Stimulated activated CD8-positive, alpha-beta memory T cell treated with anti-CD3 and anti-CD28 coated beads, Interleukin-15, amount 100 ng/mL, for 24 hours (primary cell): ENCODE measurements at places on chromosomes 6 and 20.

GRCh38 chr6:86615299-86615698 is 322.0 kb upstream of the HTR1E start:
- DNase-seq, result no peak

DNA sequence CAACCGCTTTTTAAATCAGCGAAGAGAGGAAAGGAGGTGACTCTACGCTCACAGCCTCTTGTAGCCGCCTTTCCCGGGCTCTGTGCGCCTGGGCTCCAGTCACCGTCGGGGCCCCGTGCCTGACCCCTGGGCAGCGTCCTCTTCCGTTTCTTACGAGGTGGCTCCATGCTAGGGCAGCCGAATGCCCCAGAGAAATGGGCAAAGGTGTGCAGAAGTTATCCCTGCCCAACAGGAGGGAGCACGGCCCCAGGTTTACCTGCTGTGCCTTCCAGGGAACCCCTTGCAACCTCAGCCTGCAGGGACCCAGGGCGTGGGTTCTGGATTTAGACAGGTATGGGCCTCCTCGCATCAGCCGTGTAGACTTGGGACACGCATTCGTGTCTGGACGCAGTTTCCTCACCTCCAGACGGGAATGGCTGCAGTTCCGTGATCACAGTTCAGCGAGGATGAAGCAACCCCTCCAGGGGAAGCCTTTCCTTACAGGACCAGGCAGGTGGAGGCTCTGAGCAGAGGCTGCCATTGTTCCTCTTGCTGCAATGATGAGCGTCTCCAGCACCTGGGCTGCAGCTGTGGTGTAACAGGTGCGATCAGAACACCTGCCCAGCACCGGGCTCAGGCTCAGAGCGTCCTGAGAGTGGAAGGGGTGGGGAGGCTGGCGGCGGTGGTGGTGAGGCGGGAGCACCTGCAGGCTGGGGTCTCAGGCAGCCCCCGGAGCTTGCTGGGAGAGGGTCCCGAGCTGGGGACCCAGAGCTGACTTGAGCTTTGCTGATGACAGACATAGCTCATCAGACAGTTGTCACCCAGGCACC is 81.3 kb upstream of the BHLHE23 start:
- no peak for DNase-seq

- DNase-seq, result no peak
Measured at GRCh38 chr6:154874773-154875592, 120.1 kb upstream of the TIAM2 start.

GRCh38 chr6:55304747-55305146 is 22.5 kb upstream of the GFRAL start:
- DNase-seq, result no peak

- no peak for DNase-seq
Measured at GRCh38 chr6:35027807-35028206, 113.3 kb downstream of the TCP11 start.

DNA sequence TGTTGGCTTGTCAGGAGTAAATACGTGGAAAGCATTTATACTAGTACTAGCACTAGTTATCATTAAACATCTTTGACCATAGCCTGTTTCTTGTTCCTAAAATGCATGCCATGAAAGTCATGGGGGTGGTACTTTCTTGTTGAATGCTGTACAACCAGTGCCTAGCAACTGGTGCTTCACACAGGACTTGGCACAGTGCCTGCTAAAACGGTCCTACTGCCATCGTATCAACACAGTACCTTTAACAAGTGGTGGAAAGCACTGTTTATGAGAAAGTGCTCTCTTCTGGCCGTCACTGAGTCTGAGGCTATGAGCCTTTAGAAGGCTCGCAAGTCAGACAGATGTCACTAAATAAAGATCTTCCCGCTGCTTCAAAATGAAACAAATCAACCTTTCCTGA is 21.6 kb downstream of the ZNFX1 start:
- DNase-seq, result no peak

GRCh38 chr20:19374216-19374615 is 161.8 kb downstream of the SLC24A3 start:
- DNase-seq, result no peak

- DNase-seq, result no peak
Measured at GRCh38 chr6:25623065-25623464, 28.9 kb upstream of the SCGN start.
